HCT116 (cell line): ENCODE measurements at places on chromosomes 1 and 21. TPM values are rescaled to one million over a fixed set of nuclear protein-coding genes. Genes with fewer than 3 reads are reported as not detected.

DNA sequence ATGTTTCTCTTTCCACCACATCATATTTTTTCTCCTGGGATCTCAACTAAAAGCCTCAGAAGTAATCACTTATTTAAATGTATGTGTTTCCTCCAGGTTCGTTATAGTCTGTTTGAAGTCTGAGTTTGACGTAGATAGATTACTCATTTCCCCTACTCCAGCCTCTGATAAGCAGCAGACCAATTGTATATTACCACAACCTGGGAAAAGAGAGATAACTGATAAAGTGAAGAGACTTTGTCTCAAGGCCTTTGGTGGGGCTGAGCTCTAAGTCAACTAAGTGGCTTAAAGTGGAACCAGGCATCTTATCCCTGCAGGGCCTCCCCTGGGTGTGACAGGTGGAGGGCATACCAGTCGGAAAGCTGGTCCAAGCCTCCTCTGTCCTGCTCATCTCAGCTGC, 34.9 kb upstream of the CACNA1E start:
- DNase-seq, result no peak

DNA sequence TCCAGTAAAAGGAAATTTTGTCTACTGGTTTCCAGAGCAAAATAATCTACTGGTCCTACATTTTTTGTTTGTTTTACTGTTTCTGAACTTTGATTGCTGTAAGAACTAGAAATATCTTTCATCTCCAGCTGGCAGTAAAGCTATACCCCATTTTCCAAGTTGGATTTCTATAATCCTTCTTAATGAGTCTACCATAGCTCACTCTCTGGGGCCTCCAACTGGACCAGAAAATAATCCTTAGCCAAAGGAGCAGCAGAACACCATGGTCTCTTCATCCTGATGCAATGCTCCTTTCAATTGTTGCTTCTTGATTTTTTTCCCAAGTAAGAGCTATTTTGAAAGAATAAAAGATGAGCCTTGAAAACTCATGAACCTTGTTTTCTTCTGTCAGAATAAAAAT, 110.0 kb upstream of the COL11A1 start:
- DNase-seq, result no peak

DNA sequence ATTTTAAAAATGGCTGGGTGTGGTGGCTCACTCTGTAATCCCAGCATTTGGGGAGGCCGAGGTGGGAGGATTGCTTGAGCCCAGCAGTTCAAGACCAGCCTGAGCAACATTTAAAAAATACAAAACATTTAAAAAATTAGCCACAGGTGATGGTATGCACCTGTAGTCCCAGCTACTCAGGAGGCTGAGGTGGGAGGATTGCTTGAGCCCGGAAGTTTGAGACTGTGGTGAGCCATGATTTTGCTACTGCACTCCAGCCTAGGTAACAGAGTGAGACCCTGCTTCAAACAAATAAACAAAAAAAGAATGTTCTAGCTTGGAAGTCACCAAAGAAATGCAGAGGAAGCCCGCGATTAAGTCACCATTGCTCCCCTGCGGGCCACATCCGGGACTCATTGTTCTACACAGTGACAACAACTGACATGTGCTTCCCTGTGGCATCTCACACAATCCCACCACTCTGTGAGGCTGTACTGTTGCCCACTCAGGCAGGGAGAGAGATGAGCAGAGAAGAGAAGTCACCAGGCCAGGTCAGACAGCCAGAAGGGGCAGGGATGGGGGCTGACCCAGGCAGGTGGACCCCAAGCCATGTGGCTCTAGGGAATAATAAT, 18.4 kb upstream of the SPATC1L start:
- DNase-seq, result no peak

GRCh38 chr1:73813236-73813635, 384.7 kb downstream of the LRRIQ3 start:
- DNase-seq, result no peak

KCNA2 gene
- not detected for total RNA-seq

CAPN8 gene
- 0.54 TPM for total RNA-seq
